ENCODE measurements at places on chromosomes 2 and 18.

GRCh38 chr18:23730857-23731256, 41.6 kb downstream of the LAMA3 start:
- DNase-seq: no peak

DNA sequence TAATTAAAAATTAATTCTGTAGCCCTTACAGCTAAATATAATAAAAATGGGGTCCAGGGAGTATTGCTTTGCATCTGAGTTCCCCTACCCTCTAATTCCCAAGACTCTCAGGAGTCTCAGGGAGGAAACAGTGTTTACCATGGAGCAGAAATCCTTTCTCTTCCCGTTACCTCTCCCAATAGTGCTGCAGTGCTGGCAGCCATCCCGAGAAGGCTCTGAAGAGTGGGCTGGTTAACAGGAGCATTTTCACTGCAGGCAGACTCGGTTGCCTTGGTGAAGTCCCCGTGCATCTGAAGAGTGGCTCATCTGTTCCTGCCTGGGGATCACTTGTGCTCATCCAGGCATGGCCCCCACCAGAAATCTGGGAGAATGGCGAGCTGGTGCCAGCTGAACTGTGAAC, 41.8 kb upstream of the TMEM178A start:
- DNase-seq: no peak

GRCh38 chr2:75641587-75641986, 5.0 kb upstream of the MRPL19 start:
- no peak for DNase-seq

GRCh38 chr2:14749884-14750283, 117.4 kb downstream of the LRATD1 start:
- DNase-seq: no peak

GRCh38 chr2:205002390-205002789, 457.1 kb downstream of the PARD3B start:
- DNase-seq: no peak

- DNase-seq: no peak
Observed at GRCh38 chr2:6941299-6942046, 24.3 kb downstream of the RNF144A start.

GRCh38 chr2:162465430-162465829, 121.5 kb downstream of the GCA start:
- no peak for DNase-seq

GRCh38 chr2:25009954-25010353, 31.9 kb upstream of the EFR3B start:
- DNase-seq: no peak

DNA sequence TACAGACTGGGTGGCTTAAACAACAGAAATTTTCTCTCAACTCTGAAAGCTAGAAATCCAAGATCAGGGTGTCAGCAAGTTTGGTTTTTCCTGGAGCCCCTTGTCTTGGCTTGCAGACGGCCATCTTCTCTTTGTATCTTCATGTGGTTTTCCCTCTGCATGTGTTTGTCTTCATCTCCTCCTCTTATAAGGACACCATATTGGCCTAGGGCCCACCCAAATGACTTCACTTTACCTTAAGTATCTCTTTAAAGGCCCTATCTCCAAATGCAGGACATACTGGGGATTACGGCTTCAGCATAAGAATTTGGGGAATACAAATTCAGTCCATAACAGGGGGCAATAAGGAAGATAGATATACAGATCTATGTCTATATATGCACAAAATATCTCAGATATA, 187.9 kb downstream of the MTCL1 start:
- no peak for DNase-seq

- no peak for DNase-seq
Observed at GRCh38 chr2:191347881-191348280, 102.7 kb downstream of the MYO1B start.

DNA sequence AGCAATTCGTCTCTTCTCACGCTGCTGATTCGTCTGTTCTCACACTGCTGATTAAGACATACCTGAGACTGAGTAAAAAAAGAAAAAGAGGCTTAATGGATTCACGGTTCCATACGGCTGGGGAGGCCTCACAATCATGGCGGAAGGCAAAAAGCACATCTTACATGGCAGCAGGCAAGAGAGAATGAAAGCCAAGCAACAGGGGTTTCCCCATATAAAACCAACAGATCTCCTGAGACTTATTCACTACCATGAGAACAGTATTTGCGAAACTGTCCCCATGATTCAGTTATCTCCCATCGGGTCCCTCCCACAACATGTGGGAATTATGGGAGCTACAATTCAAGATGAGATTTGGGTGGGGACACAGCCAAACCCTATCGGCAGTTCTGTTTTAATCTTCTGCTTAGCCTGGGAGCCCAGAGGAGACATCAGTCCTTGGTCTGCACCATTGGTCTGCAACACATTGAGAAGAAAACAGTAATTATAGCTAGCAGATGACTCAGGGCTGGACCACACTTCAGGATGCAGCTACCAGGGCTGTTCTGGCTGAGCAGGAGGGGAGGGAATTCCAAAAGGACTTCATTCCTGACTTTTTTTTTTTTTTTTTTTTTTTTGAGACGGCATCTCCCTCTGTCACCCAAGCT, 69.4 kb downstream of the CABLES1 start:
- no peak for DNase-seq

DNA sequence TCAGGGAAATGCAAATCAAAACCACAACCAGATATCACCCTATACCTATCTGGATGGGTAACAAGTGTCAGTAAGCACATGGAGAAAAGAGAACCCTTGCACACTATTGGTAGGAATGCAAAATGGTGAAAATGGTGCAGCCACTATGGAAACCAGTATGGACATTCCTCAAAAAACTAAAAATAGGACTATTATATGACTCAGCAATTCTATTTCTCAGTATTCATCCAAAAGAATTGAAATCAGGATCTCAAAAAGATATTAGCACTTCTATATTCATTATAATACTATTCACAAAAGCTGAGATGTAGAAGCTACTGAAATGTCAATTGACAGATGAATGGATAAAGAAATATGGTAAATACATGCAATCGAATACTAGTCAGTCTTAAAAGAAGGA, 491.1 kb upstream of the MYT1L start:
- DNase-seq: no peak

- DNase-seq: no peak
Observed at GRCh38 chr2:84882775-84883550, 2.1 kb upstream of the TRABD2A start.

DNA sequence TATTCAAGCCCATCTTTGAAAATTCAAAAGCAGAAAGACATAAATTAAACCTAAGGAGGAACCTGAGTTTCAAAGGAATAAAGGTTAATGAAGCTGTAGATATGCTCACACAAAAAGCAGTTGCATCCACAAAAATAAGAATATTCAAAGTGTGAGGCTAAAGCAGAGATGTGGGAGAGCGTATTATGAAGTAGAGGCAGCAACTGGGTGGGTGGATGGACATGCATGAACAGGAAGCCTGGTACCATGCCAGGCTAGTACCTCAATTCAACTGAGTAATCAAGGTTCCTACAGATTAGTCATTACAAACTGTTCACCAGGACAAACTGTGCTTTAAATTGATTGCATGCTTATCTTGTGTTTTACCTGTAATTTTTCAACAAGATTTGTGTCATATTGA, 330.0 kb upstream of the PKDCC start:
- DNase-seq: no peak

- no peak for DNase-seq
Observed at GRCh38 chr2:1740716-1741589, 3.4 kb downstream of the PXDN start.

GRCh38 chr2:7881063-7881462, 800.8 kb upstream of the ID2 start:
- DNase-seq: no peak

GRCh38 chr18:55243857-55244256, 284.6 kb upstream of the CCDC68 start:
- DNase-seq: no peak

DNA sequence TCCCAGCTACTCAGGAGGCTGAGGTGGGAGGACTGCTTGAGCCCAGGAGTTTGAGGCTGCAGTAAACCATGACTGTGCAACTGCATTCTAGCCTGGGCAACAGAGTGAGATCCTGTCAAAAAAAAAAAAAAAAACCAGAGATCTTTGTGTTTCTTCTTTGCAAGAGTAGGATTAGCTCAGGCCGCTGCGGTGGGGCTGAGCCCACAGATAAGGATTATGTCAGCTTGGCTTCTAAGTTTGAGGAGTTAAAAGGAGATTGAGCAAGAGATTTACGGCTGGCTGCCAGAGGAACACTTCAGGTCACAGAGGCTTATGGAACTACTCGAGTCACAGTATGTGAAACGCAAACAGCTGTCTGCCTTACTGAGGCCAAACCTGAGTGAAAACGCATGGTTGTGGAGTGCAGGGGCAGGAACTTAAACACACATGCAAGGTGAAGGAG, 146.7 kb upstream of the L3MBTL4 start:
- DNase-seq: no peak

GRCh38 chr18:79681484-79682387, 2.1 kb downstream of the CTDP1 start:
- no peak for DNase-seq

- DNase-seq: no peak
Observed at GRCh38 chr2:201149064-201149820, 33.3 kb downstream of the CFLAR start.

DNA sequence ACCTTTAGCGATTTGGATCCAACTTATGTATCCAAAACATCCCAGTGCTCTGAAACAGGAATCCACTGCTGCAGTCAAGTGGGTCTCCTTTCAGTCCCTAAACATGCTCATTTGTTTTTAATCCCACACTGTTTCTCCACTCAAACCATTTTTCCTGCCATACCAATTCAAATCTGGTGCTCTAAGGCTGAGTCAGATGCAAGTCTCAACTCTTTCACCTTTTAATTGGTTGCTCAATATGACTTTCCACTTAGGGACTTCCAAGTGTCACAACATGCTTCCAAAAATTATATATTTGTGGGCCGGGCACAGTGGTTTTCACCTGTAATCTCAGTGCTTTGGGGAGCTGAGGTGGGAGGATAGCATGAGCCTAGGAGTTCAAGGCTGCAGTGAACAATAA, 113.4 kb upstream of the TANK start:
- no peak for DNase-seq

- DNase-seq: no peak
Observed at GRCh38 chr2:200741468-200742202, 70.1 kb upstream of the BZW1 start.

DNA sequence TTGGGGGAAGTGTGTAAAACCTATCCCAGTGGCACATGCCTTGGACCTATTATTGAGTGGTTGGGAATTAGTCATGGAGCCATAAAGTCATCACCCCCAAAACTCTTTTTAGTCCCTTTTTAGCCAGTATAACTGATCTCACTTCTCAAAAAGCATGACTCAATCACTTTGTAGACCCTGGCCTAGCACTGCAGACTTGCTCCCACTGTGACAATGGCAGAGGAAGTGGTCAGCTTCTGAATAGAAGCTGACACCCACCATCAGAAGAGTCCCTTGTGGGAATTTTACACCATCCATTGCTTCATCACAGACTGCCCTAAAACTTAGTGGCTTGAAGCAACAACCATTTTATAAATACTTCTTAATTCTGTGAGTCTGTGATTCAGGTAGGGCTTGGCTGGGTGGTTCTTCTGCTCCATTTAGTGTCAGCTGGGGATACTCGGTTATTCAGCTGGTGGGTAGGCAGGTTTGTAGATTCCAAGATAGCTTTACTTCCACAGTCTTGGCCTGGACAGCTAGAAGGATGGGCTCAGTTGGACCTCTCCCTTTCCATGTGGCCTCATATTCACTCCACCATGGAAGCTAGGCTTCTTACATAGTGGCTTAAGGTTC, 10.8 kb upstream of the ITGA6 start:
- DNase-seq: no peak

GRCh38 chr2:241507430-241508239, 749 bp downstream of the STK25 start:
- peak; percentile 10 for DNase-seq

- no peak for DNase-seq
Observed at GRCh38 chr2:58427572-58428095, 186.5 kb upstream of the FANCL start.

- DNase-seq: no peak
Observed at GRCh38 chr2:234447189-234447588, 49.7 kb downstream of the ARL4C start.

DNA sequence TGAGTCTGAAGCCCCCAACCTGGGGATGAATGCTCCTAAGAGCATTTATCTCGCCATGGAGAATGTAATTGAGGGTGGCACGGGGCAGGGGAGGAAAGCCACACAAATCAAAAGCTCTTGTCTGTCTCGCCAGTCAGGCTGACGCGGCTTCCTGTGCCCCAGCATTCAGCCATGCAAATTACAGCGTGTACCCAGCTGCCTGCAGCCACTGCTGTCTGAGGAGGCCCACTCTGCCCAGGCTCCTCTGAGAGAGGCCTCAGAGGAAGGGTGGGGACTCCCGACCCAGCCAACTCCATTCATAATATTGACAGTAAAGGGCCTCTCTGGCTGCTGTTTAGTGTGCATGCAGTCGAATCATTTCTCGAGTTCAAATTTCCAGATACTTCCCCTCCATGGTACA, 22.0 kb downstream of the SMAD7 start:
- peak; percentile 54 for DNase-seq

GRCh38 chr2:237726401-237726830, 72.2 kb upstream of the RBM44 start:
- no peak for DNase-seq

GRCh38 chr2:207319316-207319715, 153.6 kb upstream of the KLF7 start:
- no peak for DNase-seq

GRCh38 chr2:18991177-18992168, 366.9 kb downstream of the OSR1 start:
- no peak for DNase-seq

- no peak for DNase-seq
Observed at GRCh38 chr2:7619203-7619970, 702.2 kb downstream of the RNF144A start.

DNA sequence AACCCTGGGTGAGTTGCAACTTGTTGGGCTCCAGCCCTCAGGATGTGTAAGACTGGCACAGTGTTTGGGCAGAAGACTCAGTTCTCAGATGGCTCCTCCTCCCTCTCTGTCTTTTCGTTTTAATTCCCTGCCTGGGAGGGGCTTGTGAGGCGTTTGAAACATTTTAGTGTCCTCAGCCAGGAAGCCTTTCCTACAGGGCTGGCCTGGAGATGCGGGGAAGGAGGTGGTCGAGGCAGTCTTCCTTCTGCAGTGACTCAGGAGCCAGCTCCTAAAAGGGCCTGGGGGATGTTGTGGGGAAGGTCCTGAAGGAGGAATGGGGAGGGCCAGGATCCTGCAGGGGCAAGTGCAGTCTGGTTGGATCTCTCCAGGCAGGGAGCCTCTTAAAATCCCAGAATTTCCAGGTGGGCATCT, 22.1 kb upstream of the IGFBP5 start:
- DNase-seq: no peak

DNA sequence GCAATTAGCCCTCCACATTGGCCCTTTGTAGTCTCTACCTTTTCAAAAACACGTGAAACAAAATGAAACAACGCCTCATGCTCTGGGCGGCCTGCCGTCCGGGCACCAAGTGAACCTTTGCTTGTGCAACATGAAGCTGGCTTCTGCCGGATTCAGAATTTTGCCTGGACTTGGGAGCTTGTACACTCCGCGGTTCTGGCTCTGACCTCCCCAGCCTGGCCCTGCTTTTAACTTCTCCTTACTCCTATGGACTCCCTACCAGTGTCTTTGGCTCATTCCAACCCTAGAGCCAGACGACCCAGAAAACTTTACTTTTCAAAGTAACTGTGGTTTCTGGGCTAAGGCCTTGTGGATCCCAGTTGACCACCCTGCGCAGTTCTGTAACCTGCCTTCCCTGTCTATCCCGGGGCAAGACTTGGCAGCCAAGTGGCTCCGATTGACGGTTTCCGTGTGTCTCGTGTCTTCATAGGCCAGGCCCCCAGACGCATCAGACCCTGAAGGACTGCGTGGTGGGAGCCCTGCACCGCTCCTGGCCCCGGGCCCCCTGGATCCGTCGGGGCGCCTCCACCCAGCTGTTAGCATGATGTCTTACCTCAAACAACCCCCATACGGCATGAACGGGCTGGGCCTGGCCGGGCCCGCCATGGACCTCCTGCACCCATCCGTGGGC, 1.9 kb downstream of the OTX1 start:
- DNase-seq: no peak

Measured in stimulated activated CD4-positive, alpha-beta T cell treated with anti-CD3 and anti-CD28 coated beads, Interleukin-1b, Interleukin-23, amount 100 ng/mL, for 24 hours (primary cell).